ENCODE measurements at places on chromosomes 1 and 21. TPM values are rescaled to one million over a fixed set of nuclear protein-coding genes. Genes with fewer than 3 reads are reported as not detected.

DNA sequence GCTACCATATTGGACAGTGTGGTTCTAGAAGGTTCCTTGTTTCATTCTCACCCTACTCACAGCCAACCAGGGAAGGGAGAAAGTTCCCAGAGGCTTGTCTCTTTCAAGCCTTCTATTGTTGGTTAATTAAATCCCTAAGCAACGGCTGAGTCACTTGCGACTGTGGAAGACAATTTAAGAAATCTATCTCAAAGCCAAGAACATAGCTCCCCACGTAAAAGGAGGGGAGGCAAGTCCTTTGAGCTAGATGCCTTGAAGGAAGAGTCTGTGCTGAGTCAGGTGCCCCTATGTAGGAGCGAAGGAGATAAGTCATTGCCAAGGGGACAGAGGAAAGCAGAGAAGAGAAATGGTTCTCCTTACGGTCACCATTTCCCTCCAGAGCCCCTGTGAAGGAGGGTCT is 79.4 kb upstream of the PPP2R5A start:
- DNase-seq = no peak

GRCh38 chr21:41374177-41374712 is 12.4 kb downstream of the MX2 start:
- no peak for DNase-seq

- no peak for DNase-seq
Observed at GRCh38 chr1:104973516-104973915, 1223.8 kb downstream of the AMY1C start.

DNA sequence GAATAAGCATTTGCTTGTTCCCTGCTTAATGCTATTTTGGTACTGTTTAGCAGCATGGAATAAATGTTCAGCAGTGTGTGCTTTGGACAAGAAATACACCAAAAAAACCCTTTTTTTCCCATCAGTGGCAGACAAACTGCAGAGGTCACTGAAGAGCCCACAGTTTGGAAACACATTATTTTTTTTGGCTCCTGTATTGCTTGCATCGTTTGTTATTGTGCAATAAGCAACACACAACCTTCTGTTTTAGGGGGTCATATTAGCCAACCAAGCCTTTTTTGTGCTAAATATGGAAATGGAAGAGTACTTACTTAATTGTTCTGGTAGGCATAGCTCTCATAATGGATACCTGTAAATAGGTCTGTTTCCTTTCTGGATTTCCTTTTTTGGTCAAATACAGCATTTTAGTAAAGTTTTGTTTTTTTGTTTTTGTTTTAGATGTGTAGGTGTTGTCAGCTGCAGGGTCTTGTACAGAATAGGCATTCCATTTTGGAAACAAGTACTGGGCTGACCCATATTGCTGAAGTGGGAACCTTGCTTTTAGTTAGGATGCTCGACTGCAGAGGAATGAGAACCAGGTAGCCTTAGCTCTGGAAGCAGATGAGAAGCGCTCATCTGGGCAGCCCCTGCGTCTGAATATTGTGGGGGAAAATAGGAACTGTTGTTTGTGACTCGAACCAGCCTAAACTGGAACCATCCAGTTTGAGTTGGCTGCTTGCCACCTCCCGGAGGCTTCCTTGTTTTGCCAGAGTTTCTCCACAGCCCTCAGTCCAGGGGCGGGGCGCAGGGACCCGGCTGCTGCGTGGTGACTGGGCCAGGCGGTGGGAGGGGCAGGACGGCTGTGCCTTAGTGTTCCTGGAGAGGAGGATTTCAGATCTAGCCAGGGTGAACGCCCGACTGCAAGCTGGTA is 38.4 kb downstream of the SPEN start:
- peak; percentile 100 for DNase-seq

DNA sequence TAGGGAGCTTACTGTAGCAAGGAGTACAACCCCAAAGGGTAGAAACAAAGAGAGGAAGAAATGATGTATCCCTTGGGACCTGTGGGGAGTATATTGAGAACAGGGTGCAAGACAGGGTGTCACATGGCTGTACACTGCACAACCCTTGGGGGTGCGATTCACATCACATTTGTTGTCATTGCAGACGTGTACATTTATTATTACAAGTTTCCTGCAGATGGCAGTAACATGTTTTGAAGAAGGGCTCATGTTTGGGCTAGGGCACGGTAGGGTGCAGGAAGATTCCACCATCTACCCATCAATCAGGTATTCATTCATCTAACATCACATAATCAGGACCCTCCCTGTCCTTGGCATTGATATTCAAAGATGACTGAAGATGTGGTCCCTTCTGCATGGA is 62.5 kb downstream of the NDUFS5 start:
- DNase-seq = no peak

Gene BMP8B
- 4.9 TPM for total RNA-seq

DNA sequence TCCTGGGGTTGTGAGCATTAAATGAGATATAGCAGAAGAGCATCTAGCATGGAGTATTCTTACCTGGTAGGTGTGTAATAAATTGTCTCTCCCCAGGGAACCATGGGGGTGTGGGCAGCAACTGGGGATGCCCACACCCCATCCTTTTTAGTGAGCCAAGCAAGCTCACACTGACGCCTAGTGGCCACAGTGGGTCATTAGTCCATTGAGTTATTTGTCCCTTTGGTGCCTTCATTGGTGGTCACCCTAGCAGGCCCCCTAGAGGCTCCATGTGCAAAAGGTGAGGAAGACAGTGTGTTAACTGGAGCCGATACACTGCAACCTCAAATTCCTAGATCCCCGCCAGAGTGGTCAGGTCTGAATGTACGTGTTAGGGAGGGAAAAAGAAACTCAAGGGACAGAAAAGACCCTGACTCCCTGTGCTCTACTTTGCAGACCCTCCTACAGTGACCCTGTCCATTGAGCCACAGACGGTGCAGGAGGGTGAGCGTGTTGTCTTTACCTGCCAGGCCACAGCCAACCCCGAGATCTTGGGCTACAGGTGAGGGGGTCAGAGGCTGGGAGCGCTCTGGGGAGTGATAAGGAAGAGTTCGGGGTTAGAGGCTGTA is 93.3 kb upstream of the CD1D start:
- DNase-seq = peak; percentile 89

GRCh38 chr1:3290438-3290837 is 164.0 kb upstream of the ARHGEF16 start:
- no peak for DNase-seq

- DNase-seq = no peak
Observed at GRCh38 chr1:3888301-3888700, 11.8 kb downstream of the C1orf174 start.

GRCh38 chr1:106755682-106756406 is 300.6 kb upstream of the PRMT6 start:
- DNase-seq = no peak

Gene ACTN2
- total RNA-seq = 6.6 TPM

Gene CYP4A11
- total RNA-seq = not detected

Gene IFI6
- total RNA-seq = 129 TPM
